GM20000 (cell line): ENCODE measurements at places on chromosomes 6 and 20.

GRCh38 chr20:31473331-31474096, 1.4 kb downstream of the DEFB124 start:
- DNase-seq: no peak

DNA sequence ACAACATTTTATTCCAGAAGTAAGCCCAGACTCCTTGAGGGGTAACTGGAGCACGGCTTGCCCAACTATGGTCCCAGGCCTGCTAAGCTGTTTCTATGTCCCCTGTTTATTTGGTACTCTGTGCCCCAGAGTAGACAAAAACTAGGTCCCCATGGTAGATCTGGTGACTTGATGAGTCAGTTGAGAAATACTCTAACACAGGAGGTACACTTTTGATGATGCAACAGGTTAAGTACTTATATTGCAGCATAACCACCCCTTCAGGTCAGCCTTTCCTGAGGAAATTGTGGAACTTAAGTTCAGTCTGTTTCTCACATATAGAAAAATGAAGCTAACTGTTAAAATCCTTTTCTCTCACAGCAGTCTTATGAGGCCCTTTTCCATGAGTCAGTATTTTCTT, 19.6 kb downstream of the TTPAL start:
- DNase-seq: no peak

- DNase-seq: no peak
Measured at GRCh38 chr6:139257821-139258398, 33.9 kb downstream of the TXLNB start.

- no peak for DNase-seq
Measured at GRCh38 chr20:56579301-56579710, 46.3 kb downstream of the FAM209B start.

DNA sequence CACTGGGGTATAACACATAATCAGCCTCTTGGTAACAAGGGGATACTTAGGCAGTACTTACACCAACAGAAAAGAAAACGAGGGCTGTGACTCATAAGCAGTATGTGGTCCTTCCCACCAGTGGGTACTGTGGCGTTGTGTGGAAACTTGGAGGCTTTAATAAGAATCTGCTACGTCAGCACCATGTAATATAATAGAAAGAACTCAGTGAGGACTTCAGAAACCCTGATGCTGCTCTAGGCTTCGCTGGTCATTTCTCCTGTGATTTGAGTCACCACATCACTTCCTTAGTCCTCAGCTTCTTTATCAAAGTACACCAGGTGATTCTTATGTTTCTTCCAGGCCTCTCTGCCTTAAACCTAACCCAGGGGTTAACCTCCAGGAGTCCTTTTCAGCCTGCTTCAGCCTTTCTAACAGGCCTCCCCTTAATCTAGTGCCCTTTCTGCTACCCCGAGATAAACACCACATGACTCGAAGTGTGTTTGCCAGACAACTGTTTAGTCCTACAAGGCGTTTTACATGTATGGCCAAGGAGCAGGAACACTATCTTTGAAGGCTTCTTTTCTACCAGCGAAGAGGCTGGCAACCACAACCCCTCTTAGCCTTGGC, 68.5 kb downstream of the FYN start:
- DNase-seq: peak; percentile 43
